ENCODE measurements at places on chromosomes 2 and 18.

DNA sequence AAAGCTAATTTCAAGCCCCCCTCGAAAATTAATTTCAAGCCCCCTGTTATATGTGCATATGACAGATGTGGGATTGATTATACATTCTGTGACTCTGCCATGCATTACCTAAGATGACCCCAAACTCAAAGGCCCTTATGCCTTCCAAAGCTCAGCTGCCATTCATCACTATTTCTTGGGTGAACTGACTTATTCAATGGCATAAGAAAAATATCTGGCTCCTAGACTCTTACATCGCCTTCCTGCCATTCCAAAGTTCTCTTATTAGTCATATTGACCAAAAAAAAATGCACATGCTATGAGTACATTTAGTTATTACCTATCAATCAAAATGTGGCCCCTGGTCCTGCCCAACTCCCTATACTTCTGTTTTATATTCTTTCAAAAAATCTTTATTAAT is 291.8 kb upstream of the CHAC2 start:
- no peak for DNase-seq

DNA sequence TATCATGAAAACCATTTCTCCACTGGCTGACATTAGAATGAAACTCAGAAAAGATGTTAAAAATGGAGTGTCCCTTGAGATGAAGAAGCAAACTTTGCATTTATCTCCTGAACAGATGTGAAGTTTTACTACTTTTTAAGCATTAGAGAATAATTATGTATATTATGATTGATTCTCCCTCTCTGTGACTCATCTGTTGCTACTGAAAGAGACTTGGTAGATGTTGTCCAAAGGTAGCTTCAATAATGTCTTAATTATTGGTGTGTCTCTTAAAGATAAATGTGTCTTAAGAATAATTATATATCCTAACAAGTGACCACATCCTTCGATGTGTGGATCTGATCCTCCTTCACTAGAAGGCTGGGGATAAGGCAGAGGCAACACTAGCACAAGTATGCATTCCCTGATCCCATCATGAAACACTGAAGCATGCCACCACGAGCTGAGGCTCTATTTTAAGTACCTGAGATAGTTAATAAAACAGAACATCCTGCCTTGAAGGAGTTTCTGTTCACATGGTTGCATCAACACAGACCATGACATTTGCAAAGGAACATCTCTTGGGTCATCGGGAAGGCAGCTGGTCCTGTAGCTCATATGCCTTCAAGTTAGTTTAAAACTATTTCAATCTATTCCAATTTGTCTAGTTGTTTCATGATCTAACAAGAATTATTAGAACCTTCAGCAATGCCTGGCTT is 15.5 kb downstream of the RND3 start:
- DNase-seq, result no peak

- DNase-seq, result no peak
Measured at GRCh38 chr2:201130524-201131186, 14.7 kb downstream of the CFLAR start.

GRCh38 chr2:234410526-234410925 is 86.4 kb downstream of the ARL4C start:
- DNase-seq, result no peak

GRCh38 chr18:12422936-12423335 is 15.2 kb downstream of the PRELID3A start:
- no peak for DNase-seq

DNA sequence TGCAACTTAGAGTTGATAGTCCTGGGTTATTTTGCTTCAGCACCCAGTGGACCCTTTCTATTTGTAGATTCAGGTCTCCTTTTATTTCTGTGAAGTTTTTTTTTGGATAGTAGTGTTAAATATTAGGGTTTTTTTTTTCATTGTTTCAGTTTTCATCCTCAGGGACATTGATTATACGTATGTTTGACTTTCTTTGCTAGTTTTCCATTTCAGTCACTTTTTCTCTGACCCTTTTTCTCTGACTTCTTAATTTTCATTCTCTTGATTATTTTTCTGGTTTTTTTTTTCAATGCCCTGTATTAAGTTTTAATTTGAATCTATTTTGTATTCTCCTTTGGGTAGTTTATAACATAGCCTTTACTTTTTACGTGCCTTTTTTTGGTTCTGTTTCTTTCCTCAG is 79.4 kb downstream of the AGPS start:
- no peak for DNase-seq

DNA sequence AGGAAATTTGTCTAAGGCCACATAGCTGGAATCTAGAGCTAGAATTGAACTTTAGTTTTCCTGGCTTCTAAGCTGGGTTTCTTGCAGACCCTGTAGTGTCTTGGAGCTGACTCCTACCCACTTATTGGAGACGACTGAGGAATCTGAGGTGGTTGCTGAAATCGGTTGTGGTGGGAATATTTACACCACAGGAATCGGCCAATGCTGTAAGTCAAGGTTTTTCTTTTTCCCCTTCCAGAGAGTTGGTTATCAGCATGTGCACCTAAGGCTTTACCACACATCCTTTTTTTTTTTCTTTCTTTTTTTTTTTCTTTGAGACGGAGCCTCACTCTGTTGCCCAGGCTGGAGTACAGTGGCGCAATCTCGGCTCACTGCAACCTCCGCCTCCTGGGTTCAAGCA is 9.4 kb downstream of the CABLES1 start:
- DNase-seq, result no peak

- DNase-seq, result no peak
Measured at GRCh38 chr18:46212398-46212797, 108.2 kb downstream of the HAUS1 start.

GRCh38 chr2:238486123-238486848 is 59.6 kb downstream of the ASB1 start:
- no peak for DNase-seq

GRCh38 chr2:119241205-119241532 is 17.5 kb downstream of the STEAP3 start:
- no peak for DNase-seq

DNA sequence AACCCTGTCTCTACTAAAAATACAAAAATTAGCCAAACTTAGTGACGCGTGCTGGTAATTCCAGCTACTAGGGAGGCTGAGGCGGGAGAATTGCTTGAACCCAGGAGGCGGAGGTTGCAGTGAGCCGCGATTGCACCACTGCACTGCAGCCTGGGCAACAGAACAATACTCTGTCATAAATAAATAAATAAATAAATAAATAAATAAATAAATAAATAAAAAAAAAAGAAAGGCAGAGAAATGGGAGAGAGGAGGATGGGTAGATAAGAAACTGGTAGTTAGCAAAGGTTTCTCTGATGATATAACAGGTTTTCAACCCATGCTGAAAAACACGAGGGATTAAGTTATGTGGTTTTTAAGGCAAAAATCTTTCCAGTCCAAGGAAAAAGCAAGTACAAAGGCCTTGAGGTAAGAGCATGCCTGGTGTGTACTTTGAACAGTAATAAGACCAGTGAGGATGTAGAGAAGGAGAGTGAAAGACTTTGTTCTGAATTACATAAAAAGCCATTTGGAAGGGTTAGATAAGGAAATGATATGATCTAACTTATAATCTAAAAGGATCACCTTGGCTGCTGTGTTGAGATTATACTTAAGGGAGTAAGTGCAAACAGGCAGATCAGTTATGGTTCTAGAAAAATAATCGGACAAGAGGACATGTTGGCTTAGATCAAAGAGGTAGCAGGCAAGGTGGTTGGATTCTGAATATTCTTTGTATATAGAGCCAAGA is 159.3 kb downstream of the PTH2R start:
- DNase-seq, result no peak

- no peak for DNase-seq
Measured at GRCh38 chr2:240455272-240455646, 19.8 kb downstream of the GPC1 start.

DNA sequence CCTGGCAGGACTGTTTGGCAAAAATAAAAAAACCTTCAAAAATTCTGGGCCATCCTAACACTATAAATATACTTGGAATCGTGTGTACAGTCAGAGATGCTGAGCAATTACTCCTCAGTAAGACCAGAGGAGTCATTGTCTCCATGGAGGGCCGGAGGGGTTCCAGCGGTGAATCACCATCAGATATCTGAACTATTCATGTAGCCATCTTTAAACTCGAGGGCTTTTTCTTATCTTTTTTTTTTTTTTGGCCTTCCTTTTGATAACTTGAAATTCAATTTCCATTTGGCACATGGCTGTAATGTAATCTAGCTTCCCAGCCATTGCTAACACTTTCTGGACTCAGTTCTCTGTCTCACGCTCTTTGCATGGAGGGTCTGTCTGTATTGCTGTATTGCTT is 7.4 kb upstream of the FHL2 start:
- no peak for DNase-seq

DNA sequence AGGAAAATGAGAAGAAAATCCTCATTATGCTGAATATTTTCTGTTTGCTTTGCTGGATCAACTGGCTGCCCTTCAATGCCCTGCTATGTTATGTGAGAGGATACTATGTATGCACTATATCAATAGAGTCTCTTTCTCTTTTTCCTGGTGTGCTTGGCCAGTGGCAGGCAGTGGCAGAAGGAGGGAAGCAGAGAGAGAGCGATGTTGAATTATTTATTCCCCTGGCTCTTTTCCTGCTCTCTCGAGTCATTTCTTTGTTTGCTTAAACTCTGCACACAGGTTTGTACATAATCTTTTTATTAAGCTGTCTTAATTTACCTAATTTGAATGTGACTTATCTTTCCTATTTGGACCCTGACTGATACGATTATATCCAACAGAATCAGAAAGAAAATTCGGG is 1727.3 kb downstream of the SUCLG1 start:
- DNase-seq, result no peak

DNA sequence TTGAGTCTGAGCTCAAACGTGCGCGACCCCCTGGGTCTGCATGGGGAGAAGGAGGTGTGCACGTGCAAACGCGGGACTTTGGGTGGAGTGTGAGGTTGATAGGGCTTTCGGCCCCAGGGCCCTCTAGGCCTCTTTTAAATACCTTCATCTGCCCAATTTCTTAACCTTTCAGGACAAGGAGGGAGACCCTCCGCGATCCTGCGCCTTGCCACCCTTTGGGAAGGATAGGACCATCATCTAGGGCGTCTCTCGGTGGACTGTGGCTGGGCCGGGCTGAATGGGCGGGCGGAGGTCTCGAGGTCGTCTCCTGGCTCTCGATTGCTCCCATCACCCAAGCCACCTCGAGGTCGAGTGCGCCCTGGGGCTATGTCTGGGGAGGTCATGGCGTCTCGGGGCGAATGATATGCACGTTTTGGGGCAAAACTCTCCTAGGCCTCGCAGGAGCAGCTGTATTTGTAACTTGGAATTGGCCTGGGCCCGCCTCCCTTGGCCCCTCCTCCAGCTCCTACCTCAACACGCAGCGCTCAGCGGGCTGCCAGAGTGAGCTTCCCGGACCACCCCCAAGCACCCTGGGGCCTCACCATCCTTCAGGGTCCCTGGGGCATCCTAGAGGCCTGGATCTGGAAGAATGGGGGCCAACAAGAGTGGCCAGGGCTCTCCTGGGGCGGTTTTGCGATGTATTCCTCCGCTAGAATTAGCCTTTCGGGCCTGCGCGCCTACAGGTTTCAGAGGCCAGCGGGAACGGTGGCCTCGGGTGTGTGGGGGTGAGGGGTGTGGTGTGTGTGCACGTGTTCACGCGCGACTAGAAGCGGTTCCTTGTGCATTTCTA is 8.7 kb upstream of the SIX3 start:
- no peak for DNase-seq

GRCh38 chr2:62939735-62940491 is 110.7 kb upstream of the OTX1 start:
- no peak for DNase-seq

- no peak for DNase-seq
Measured at GRCh38 chr18:51170664-51171063, 26.8 kb downstream of the MEX3C start.

DNA sequence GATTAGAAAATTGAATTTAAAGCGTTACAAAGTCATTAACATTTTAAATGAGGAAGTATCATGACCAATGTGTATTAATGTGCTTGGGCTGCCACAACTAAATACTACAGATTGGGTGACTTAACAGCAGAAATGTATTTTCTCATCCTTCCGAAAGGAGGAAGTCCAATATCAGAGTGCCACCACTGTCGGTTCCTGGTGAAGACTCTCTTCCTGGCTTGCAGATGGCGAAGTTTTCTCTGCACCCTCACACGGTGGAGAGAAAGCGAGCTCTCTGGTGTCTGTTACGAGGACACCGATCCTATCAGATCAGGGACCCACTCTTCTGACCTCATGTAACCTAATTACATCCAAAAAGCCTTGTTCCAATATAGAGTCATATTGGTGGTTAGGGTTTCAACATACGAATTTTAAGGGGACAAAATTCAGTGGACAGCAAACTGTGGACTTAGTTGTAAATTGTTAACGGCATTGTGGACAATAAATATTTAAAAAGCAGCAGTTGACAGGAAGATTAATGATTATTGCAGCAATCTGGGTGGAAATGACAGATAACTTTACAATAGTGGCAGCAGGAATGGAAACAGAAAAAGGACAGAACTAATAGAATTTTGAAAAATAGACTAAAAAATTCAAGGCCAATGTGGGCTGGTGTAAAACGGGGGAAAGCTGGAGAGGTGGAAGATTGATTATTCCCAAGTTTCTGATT is 35.1 kb upstream of the CYRIA start:
- no peak for DNase-seq

DNA sequence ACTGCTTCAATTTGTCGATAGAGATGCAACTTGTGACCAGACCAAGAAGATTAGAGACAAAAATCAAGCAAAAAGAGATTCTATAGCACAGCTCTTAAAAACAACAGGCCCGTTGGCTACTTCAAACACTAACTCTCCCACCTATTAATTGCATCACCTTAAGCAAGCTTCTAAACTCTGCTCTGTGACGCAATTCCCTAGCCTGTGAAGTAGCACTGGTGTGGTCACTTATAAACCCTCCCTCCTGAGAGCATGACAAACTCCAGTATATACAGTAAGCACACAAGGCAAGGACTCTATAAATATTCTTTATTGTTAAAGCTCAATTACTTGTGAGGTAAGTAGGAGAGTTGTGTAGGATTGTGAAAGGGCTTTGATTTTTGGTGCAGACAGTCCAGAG is 72.3 kb downstream of the CMPK2 start:
- no peak for DNase-seq

DNA sequence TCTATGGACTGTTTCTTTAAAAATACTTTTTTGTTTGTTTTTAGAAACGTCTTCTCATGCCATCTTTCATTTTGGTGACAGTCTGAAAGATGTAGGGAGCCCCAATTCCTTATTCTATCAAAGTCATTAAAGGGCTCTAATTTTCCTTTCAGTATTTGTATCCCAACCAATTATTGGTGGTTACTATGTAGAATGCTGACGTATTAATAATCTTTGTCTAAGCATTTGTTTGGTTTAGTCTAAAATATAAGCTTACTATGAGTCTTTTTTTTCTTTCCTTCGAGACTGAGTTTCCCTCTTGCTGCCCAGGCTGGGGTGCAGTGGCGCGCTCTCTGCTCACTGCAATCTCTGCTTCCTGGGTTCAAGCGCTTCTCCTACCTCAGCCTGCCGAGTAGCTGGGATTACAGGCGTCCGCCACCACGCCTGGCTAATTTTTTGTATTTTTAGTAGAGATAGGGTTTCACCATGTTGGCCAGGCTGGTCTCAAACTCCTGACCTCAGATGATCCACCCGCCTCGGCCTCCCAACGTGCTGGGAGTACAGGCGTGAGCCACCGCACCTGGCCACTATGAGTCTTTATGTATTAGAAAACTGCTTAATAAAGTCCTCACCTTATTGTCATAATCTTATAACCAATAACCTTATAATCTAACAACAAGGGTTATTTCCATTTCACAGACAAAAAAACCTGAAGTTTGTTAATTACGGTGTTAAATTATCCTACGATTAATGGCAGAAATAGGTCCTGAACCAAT is 849 bp upstream of the VRK2 start:
- no peak for DNase-seq
